ENCODE measurements at places on chromosomes 5 and 9.

DNA sequence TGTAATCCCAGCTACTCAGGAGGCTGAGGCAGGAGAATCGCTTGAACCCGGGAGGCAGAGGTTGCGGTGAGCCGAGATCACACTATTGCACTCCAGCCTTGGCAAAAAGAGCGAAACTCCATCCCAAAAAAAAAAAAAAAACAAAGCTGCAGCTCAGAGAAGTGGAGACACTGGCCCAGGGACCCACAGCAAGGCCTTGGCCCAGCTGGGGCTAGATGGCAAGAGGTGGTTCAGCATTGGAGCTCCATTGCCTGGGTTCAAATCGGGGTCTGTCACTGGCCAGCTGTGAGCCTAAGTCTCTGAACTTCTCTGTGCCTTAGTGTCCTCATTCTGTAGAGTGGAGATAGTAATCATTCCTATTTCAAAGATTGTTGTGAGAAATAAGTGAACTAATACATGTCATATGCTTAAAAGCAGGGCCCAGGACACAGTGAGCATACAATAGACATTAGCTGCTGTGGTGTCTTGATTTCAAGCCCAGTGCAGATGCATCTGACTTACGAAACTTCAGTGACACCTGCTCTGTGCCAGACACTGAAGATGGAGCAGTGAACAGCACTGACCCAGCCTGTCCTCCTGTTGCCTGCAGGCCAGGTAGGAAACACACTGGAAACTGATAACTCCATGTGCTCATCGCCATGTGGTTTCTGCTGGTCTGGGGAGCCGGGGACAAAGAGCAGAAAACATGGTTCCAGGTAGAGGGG lies 127.7 kb downstream of the C9orf50 start:
- no peak for DNase-seq

GRCh38 chr5:176985516-176985915 lies 21.1 kb downstream of the UIMC1 start:
- peak; percentile 68 for DNase-seq

DNA sequence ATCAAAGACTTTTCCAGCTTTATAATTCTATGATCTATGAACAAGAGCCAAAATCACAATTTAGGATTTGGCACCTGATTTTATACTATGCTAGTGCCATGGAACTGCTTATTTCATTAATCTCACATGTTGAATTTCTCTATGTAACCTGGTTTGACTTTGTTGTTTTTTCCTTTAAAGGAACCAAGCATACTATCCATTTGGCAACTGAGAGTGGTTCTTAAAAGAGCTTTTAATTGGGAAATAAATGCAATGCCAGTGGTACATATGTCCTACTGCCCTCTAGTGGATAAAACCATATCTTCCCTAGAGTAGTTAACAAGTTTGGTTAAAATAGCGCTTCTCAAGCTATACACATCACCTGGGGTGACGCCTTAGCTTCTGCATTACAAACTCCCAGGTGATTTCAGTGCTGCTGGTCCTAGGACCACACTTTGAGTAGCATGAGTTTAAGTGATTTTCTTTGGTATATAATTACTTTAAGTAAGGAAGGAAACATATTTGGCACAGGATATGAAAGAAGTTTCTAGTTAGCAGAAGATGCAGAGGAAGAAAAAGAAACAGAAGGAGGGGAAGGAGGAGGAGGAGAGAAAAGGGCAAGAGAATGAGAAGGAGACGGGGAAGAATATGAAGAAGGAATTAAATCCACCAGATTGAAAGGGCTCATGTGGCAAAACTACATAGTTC lies 56.8 kb downstream of the FGF10 start:
- no peak for DNase-seq

DNA sequence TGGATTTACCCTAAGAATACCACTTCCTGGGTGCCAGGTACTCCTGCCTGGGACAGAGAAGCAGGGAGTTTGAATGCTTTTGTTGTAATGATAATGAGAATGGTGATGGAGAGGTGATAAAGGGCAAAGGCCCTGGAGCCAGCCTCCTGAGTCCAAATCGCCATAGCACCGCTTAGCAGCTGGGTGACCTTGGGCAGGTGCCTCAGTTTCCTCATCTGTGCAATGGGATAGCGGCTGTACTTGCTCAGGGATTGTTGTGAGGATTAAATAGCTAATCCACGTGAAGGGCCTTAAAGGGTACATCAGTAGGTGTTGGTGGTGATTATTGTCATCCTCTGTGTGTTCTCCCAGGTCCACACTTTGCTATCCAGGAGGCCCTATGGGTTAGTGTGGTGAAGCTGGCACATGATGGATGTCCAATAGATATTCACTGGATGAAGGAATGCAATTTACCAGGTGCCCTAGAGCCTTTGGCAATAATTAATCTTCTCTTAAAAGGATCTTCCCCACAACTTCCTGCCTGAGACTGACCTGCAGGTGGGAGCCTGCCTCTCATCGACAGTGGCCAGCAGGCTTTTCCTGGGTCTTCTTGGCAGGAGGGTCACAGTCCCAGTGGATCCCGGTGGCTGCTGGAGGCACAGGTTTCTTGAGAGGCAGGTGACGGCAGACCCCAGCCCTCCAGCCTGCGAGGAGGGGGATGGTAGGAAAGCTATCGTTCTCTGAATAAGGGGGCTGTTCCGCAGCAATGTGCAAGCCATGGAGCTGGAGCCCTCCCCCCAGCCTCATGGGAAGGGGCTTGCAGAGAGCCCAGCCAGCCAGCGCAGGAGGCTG lies 160.2 kb downstream of the MACROH2A1 start:
- no peak for DNase-seq

GRCh38 chr5:38846379-38847011 lies 683 bp downstream of the OSMR start:
- no peak for DNase-seq

- peak; percentile 29 for DNase-seq
Measured at GRCh38 chr5:103562453-103563157, at the start of gene NUDT12. NUDT12 (minus strand) TSS chr5:103562789; CDS start chr5:103560248, 2,541 bp downstream.

- DNase-seq, result no peak
Measured at GRCh38 chr9:17090041-17090440, 44.8 kb upstream of the CNTLN start.

GRCh38 chr9:94619026-94619425 lies 20.3 kb downstream of the FBP1 start:
- DNase-seq, result no peak

GRCh38 chr5:159802661-159803060 lies 113.6 kb upstream of the ADRA1B start:
- no peak for DNase-seq

GRCh38 chr9:4365055-4365454 lies 65.2 kb upstream of the GLIS3 start:
- DNase-seq, result no peak

- no peak for DNase-seq
Measured at GRCh38 chr9:21974343-21974721, 19.9 kb downstream of the CDKN2A start.

DNA sequence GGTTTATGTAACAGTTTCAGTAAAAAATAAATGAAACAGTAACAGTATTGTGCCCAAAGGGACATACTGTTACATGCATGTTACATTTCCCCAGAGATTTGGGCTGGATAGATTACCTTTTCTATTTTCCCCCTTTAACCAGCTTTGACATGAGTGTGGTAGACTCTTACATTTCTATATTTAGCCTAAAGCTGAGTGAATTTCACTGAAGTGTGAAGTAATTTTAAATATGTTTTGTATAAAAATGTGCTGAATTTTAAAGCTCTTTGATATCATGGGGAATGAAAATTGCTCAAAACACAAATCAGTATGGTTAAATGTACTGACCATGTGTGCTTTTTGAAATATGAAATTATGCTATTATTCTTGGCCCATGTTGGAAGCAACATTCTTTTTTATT lies 122.3 kb upstream of the CDH10 start:
- DNase-seq, result no peak

DNA sequence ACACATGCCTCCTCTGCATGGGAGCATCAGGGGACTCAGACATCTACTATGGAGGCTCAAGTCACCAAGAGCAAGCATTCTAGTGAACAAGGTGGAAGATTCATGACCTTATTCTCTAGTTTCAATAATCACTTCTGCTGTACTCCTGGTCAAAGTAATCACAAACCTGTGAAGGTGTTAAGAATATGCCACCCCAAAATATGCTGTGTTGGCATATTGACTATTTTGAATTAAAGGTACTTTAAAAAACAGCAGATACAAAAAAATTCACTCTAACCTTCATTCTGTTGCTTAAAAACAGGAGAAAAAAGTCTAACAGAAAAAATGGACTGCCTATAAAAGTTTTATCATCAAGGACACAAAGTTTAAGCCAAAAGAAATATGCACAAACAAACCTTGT lies 607.8 kb upstream of the TYRP1 start:
- no peak for DNase-seq

- no peak for DNase-seq
Measured at GRCh38 chr9:85729882-85730281, 11.9 kb downstream of the AGTPBP1 start.

DNA sequence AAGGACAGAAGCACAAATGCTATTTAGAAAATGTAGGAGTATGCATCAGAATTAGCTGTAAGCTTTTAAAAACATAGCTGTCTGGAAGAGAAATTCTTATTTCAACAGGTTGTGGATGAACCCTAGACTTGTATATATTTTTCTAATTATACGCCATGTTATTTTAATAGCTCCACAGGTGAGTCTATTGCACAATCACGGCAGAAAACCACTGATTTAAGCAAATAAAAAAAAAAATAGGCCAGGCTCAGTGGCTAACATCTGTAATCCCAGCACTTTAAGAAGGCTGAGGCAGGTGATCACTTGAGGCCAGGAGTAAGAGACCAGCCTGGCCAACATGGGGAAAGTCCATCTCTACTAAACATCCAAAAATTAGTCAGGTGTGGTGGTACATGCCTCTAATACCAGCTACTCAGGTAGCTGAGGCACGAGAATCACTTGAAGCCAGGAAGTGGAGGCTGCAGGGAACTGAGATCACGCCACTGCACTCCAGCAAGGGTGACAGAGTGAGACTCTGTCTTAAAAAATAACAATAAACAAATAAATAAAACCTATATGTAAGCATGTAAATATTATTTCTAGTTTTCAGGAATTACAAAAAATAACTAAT lies 11.7 kb downstream of the TRIM23 start:
- DNase-seq, result no peak

- no peak for DNase-seq
Measured at GRCh38 chr9:20662156-20662555, 21.9 kb upstream of the FOCAD start.

GRCh38 chr9:105679257-105680022 lies 14.9 kb upstream of the TMEM38B start:
- DNase-seq, result no peak

GRCh38 chr9:14535161-14535955 lies 157.9 kb downstream of the ZDHHC21 start:
- no peak for DNase-seq

GRCh38 chr9:109346904-109347303 lies 26.0 kb upstream of the EPB41L4B start:
- DNase-seq, result no peak

GRCh38 chr5:2403296-2403695 lies 348.2 kb downstream of the IRX2 start:
- DNase-seq, result no peak

- DNase-seq, result no peak
Measured at GRCh38 chr9:133888809-133889491, 103.2 kb downstream of the VAV2 start.

- DNase-seq, result no peak
Measured at GRCh38 chr5:38329132-38329715, 70.9 kb downstream of the EGFLAM start.

DNA sequence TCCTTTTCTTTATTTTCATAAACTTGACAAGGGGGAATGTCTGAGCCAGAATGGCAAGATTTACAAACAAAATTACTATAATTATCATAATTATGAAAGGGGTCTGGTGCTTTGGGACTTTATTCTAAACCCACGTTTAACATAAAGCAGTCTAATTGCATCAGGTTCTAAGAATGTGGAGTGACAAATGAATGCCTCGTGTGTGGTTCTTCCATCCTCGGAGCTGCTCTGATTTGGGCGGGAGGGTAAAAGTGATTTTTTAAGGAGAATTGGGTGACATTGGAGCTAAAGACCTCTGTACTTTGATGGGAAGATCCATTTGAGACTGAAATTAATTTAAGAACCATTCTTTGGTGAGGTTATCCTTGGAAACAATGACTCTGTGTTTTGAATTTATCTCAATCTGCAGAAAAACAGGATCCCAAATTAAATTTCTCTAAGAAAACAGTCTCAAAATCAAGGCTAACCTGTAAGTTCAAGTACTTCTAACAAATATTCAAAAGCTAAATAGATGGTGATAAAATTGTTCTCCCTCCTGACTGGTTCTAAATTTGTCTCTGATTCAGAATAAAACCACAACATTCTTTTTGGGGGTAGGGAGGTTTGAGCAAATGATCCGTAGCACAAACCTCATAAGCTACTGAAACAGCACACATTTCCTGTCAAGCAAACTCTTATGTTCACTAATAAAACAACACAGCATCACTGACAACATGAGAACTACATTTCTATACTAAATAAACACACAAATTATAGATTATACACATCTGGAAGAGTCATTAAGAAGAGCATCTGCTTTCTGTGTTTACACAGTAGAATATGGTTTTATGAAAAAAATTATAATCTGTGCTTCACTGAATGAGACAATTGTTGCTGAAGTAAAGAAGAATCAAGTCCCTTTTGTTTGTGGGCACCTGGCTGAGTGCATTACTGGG lies 85.5 kb downstream of the DCP2 start:
- DNase-seq, result no peak

DNA sequence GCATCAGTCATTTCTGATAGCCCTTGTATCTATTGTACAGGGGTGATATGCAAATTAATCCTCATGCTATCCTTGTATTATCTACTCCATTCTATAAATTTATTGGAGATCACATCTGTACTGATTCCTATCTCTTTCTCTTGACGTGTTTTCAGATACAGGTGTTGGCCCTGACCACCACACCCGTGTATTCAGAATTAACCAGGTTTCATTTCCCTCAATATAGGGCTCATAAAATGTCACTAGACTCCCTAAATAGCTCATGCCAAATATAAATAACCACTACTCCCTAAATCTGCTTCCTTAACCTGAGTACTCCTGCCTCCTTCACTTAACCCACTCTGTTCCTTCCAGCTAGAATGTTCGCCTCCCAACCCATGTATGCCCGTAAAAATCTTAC lies 522.8 kb upstream of the KLF4 start:
- DNase-seq, result no peak

GRCh38 chr5:135829681-135830383 lies 4.6 kb upstream of the SLC25A48 start:
- DNase-seq, result peak; percentile 46

DNA sequence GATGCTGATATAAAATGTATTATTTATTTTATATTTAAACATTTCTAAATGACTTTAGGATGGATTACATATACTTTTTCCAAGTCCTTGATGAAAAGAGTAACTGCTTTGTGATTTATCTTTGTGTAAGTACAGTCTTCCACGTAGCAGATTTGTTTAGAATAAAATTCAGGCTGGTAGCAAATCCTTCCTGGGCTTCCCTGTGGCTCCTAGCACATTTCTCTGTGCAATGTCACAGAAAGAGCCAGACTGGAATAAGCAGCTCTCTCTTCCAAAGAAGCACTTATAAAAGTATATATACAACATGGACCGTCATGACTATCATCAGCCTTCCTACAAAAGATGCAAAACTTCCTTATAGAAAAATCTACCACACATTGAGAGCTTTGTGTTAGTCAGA lies 388.6 kb downstream of the ACTL7B start:
- no peak for DNase-seq

GRCh38 chr9:93517331-93517730 lies 59.1 kb upstream of the PHF2 start:
- no peak for DNase-seq
